ENCODE measurements at places on chromosomes 3 and 15.

- no peak for DNase-seq
Observed at GRCh38 chr15:35062738-35063099, 22.4 kb downstream of the NANOGP8 start.

- DNase-seq = no peak
Observed at GRCh38 chr3:45179163-45179562, 33.0 kb upstream of the CDCP1 start.

- no peak for DNase-seq
Observed at GRCh38 chr3:194572143-194572789, 61.0 kb downstream of the TMEM44 start.

DNA sequence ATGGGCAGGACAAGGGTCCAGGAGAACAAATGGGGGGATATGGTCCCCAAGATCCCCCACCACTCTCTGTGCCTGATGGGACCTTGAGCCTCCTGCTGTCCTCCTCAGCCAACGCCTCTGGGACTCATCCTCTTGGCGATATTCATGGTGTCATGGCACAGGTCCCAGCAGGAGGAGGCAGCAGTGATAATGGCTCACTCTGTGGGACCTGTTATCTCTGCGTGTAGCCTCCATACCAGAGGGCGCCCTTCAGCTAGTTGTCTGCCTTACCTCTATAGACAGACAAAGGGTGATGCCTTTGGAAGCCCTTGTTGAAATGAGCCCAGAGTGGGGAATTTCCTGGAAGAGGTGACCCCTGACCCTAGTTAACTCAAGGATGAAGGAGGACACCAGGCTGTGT lies 7.4 kb downstream of the ZBTB47 start:
- DNase-seq = no peak

Measured in stimulated activated CD8-positive, alpha-beta memory T cell treated with anti-CD3 and anti-CD28 coated beads, Interleukin-2, amount 100 ng/mL, for 48 hours (primary cell).